HT-29 (cell line): ENCODE measurements at places on chromosomes 1 and 21. TPM values are rescaled to one million over a fixed set of nuclear protein-coding genes. Genes with fewer than 3 reads are reported as not detected.

DNA sequence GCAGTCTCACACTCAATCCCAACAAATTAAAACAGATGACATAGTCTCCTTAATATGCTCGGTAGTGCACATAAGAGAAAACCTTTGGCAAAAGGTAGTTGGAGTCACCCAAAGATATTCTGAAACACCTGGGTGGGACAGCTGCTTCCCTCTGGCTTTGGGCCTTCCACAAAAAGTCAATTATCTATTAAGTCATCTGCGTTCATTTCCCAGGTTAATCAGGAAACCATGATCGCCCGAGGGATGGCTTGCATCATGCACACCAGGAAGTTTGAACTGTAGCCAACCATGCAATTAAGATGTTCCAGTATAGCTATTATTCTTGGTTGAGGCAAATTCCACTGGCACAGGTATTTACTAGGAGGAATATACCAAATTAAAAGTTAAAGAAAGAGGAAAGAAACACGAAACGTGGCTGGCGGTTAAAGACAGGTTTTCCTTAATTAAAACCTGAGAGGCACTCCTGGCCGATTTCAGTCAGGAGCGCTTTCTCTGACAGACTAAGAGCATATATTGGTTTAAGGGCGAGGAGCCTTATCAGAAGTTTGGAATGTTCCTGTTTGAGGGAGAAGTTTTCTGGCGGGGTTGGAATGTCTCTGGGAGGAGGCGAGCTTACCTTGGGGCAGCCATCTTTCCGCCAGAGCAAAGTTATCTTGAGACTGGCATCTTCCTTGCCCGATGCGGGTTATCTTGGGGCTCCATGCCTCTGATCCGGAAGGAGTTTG, 19.9 kb downstream of the CLDN17 start:
- DNase-seq = peak; percentile 5

- DNase-seq = no peak
Observed at GRCh38 chr1:226813671-226814591, 56.5 kb upstream of the PSEN2 start.

DNA sequence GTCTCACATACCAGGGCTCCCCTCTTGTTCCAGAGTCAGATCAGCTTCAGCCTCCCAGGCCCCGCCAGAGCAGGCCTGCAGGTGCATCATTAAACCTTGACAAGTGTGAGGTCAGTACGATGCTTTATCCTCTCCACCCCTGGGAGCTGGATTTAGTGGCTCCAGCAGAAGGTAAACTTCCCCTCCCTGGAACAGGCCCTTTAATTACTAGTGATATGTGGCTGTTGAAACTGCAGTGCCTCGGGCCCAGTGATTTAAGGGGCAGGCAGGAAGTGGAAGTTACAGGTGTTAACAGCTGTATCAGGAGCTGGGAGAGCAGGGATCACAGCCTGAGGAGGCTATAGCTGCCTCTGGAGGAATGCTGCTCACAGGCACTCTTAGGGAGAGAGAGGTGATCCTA, 132.4 kb upstream of the KLHDC7A start:
- DNase-seq = no peak

LYSMD1 gene
- 0.43 and 0.60 TPM in 2 replicates for total RNA-seq

DNA sequence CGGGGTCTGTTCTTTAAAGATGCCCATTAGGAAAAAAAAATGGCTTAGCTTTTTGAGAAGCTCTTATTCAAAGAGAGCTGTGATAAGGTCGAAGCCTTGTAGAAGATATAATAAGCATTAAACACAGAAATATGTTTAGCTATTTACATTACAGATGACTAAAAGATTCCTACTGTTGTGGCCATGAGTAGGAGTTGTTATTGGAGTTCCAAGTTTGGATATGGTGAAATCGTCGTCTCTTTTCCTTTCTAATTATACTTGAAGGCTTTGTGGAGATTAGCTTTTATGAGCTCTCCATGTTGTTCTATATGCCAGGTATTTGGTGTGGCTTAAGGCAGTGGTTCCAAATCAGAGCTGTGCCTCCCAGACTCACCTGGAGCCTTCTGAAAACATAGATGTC, 79.9 kb upstream of the LAMC2 start:
- DNase-seq = no peak

TMEM183A gene
- 92.5 and 94.2 TPM in 2 replicates for total RNA-seq

TSTD1 gene
- 121 and 139 TPM in 2 replicates for total RNA-seq

DNA sequence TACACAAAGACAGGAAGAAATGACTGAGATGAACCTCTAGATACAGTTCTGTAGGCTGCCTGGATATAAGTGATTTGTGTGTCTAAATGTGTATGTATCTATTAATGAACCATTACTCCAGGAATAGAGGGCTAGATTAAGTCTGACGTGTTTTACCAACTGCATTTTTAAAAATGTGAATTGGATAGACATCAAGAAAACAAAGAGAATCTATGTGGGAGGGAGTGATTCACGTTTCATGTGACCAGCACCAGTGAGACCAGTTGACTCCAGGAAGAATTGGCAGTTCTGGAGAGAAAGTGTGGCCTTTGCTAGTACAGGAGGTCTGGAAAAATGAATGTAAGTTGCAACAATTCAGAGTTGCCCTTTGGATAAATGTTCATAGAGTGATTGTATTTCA, 53.4 kb upstream of the RGS21 start:
- no peak for DNase-seq

DNA sequence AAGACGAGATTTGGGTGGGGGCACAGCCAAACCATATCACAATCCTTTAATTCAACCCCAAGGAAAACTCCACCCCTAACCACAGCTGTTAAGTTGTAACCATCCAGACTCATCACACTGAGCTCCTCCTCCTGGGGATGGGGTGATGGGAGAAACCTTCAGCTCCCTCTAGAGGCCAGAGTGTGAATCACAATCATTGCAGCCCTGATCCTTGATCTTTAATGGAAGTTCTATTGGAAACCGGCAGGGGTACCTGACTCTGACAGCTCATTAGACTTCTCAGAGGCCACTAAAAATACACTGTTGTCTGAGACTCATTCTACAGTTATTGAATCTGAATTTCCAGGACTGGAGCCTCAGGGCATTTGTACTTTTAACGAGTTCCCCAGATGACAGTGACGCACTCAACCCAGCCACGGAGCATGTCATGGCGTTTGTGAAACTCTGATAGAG, 127.2 kb downstream of the IGSF21 start:
- DNase-seq = peak; percentile 87
